ENCODE measurements at places on chromosomes 3 and 15.

DNA sequence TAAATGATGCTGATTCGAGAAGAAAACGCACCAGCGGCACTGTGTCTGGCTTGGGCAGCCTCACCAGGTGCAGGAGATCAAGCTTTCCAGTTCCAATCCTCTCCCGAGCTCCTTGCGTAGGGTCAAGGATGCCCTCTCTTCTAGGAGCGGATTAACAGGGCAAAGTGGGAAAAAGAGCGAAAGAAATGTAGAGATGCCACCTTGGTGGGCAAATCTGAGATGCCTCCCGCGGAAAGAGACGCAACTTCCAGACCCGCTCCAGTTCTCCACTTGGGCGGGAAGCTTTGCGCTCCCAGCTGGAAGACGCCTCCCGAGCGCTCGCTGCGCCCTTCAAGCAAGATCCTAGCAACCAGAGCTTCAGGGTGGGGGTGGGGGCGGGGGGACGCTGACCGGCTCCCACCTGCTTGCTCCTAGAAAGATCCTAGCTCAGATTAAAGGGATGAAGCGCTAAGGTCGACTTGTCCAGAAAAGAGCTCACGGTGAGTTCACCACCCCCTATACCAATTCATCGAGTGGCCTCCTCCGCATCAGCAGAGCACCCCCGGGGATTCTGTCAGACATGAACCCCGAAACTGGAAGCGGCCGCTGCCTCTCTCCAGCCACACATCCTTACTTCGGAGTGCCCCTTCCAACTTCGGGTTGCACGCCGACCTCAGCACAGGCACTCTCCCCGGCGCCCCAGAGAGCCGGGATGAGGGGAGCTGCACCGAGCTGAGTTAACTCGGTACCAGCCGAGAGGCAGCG is 769 bp downstream of the TAFA4 start:
- no peak for DNase-seq

DNA sequence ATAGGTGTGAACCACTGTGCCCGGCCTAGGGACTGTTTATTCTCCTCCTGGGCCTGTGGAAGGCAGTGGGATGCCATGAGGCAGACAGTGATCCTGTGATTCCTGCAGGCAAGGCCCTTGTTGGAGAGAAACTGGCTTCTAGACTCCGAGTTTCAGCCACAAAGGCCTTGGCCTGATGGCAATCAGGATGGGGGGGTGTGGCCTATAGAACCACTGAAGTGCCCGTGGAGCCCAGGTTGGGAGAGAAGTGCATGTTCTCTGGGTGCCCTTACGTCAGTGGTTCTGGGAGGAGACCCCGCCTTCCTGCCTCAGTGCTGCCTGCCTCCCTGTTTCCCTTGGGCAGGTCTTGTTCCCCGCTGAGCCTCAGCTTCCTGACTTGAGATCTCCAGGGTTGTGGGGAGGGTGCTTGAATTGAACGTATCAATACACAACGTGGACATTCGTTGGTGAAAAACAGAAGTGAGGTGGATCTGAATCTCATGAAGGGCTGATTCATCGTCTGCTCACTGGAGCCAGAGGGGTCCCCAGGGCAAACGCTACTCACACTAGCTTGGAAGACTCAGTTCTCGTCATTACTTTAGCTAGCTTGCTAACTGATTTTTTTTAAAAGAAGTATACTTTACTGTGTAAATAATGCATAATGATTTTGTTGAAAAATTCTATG is 31.8 kb downstream of the IRAK2 start:
- DNase-seq, result no peak

GRCh38 chr3:132285620-132285945 is 31.6 kb upstream of the ACP3 start:
- no peak for DNase-seq

GRCh38 chr15:25493823-25494526 is 55.2 kb upstream of the UBE3A start:
- no peak for DNase-seq

DNA sequence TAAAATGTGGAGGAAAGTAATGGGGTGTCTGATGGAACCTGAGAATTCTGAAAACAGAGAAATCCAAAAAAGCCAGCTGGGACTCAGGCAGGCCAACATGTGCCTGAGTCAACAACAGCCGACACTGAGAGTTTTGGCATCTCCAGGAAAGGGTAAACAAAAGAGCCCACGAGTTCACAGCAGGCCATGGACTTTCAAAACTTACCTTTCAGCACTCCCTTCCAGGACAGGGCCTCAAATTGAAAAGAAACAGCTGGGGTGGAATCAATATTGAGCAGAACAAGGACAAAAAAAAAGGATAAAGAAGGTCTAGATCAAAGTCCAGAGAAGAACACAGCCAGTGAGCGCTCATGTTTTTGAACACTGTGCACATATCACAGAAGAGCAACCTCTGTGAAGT is 735.4 kb upstream of the GRM7 start:
- no peak for DNase-seq

DNA sequence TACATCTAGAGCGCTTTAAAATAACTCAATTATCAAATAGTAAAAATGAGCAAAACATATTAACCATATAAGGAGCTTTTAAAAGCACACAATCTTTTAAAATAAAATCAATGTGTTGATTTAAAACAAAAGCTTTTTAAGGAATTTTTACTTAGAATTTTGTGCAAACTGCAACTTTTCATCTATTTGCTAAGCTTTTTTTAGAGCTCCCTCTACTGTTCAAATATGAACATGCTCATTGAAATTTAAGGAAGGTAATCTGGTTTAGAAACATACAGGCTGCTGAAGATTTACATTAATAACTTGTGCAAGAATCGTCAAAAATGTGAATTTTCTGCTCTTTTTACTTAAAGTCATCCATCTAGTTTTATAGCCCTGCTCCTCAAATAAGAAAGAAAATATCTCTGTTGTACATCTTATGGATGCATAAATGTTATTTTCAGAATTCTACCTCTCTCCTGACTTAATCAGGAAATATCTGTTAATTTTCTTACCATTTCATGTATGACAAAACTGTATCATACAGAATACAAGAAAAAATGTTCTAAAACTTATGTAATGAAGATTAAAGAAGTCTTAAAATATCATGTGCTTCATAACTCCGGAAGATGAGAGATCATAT is 469.4 kb upstream of the ROBO2 start:
- no peak for DNase-seq

GRCh38 chr3:112365035-112365434 is 32.1 kb downstream of the CD200 start:
- no peak for DNase-seq

DNA sequence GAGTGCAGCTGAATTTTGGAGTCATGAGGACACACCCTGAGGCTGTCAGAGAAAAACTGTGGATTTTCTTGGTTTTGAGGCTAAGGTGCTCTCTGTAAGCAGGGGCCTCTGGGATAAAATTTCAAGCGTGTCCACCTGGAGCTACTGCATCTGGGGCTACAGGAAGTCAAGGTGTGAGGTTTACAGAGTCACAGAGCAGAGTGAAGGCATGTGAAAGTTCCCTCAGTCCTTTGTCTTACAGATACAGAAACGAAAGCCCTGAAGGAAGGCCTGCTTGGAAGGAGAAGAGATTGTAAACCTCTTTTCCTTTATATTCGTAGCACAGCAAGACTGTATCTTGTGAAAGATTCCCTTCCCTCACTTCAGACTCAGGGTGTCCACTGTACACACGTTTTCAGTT is 138.6 kb downstream of the OPA1 start:
- DNase-seq, result no peak

DNA sequence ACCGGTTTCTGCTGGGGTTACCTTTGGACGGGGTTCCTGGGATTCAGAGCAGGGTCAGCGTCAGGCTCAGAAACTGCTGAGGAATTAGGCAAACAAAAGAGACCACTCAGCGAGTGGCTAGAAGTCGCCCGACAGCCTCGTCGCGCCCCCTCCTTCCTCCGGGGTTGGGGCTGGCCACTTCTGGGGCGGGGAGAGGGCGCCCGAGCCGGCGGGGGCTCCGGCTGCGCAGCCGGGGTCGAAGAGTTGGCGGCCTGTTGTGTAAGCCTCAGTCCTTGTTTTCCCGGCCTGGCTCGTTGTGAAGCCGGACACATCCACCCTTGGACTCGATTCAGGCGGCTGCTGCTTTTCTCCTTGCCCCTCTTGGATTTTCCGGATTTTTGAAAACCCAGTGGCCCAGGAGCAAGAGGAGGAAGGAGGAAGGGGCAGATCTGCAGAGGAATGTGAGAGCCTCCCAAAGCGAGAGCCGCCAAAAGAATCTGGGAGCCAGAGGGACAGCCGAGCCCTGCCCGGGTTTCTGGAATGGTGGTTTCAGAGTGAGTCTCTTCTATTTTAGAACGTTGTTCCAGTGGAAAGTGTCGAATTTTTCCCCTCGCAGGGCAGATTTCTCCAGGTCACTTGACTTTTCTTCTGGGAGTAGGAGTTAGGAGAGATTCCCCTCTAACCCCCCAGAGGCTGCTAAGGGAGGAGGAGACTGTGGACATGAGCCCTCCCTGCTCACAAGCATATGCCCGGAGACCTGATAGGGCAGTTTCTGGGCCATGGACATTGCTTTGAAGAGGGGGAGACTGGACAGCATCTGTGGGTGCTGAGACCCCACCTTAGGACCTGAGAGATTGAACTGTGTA is 666 bp downstream of the SNX33 start:
- no peak for DNase-seq

All from T-helper 22 cell (primary cell).